Spinal cord (tissue), 10 donors: ENCODE measurements at places on chromosomes 12 and 14.

GRCh38 chr12:23423097-23423687 lies 526.3 kb downstream of the SOX5 start:
- DNase-seq, result no peak
- H3K27me3 ChIP-seq, result no peaks in the 10 kb centered on the region
- H3K4me1 ChIP-seq, result no peaks in the 10 kb centered on the region
- H3K4me3 ChIP-seq, result no peak overlapping the region

- DNase-seq, result no peak
- H3K4me1 ChIP-seq, result peaks cover 6% of the 10 kb centered on the region
- H3K27ac ChIP-seq, result no peak overlapping the region
- no peaks in the 10 kb centered on the region for H3K27me3 ChIP-seq
Observed at GRCh38 chr12:131959641-131960589, 10.2 kb downstream of the EP400 start.

GRCh38 chr12:46154221-46154985 lies 114.4 kb downstream of the SLC38A1 start:
- H3K27ac ChIP-seq, result no peak overlapping the region
- H3K4me1 ChIP-seq, result no peaks in the 10 kb centered on the region
- H3K36me3 ChIP-seq, result no peaks in the 10 kb centered on the region
- DNase-seq, result no peak

GRCh38 chr14:82805892-82806825 lies 1272.5 kb upstream of the SEL1L start:
- H3K27ac ChIP-seq, result no peak overlapping the region
- H3K4me3 ChIP-seq, result no peak overlapping the region
- H3K36me3 ChIP-seq, result no peaks in the 10 kb centered on the region
- H3K4me1 ChIP-seq, result no peaks in the 10 kb centered on the region

- DNase-seq, result no peak
- no peaks in the 10 kb centered on the region for H3K4me1 ChIP-seq
- no peaks in the 10 kb centered on the region for H3K36me3 ChIP-seq
- no peaks in the 10 kb centered on the region for H3K27me3 ChIP-seq
- no peak overlapping the region for H3K27ac ChIP-seq
Observed at GRCh38 chr12:66638666-66639065, 40.2 kb downstream of the GRIP1 start.

- H3K4me1 ChIP-seq, result peaks cover 53% of the 10 kb centered on the region
- H3K4me3 ChIP-seq, result no peak overlapping the region
- H3K36me3 ChIP-seq, result peaks cover 65% of the 10 kb centered on the region
- H3K27me3 ChIP-seq, result no peaks in the 10 kb centered on the region
Observed at GRCh38 chr12:132544498-132544897, 54.5 kb downstream of the FBRSL1 start.

DNA sequence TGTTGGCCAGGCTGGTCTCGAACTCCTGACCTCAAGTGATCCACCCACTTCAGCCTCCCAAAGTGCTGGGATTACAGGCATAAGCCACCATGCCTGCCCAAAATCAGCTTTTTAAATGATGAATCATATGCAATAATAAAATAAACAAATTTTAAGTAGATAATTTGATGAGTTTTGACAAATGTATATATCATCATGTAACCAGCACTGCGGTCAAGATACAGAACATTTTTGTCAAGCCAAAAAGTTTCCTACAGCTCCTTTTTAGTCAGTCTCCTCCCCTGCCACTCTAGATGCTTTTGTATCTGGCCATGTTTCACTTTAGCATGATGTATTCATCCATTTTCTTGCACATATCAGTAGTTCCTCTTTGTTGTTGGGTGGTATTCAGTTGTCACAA lies 17.2 kb downstream of the FRMD6 start:
- no peaks in the 10 kb centered on the region for H3K27me3 ChIP-seq
- no peak overlapping the region for H3K4me3 ChIP-seq
- H3K4me1 ChIP-seq, result no peaks in the 10 kb centered on the region
- DNase-seq, result no peak

DNA sequence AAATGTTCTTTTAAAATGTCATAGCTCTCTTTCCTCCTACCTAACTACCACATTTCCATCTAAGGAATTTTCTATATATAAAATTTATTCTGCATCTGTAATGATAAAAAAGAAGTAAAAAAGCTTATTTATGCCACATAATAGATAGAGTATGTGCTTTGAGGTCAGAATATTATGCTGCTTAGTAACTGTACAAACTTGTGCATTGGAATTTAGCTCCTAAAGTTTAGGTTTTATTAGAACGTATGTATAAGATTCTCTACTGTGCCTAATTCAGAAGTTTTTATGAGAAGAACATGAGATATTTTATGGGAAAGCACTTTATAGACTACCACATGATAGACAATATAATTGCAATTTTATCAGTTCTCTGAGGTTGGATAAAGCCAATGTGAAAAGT lies 384.6 kb downstream of the SLC16A7 start:
- no peaks in the 10 kb centered on the region for H3K4me1 ChIP-seq
- no peaks in the 10 kb centered on the region for H3K27me3 ChIP-seq
- H3K27ac ChIP-seq, result no peak overlapping the region
- H3K36me3 ChIP-seq, result no peaks in the 10 kb centered on the region

DNA sequence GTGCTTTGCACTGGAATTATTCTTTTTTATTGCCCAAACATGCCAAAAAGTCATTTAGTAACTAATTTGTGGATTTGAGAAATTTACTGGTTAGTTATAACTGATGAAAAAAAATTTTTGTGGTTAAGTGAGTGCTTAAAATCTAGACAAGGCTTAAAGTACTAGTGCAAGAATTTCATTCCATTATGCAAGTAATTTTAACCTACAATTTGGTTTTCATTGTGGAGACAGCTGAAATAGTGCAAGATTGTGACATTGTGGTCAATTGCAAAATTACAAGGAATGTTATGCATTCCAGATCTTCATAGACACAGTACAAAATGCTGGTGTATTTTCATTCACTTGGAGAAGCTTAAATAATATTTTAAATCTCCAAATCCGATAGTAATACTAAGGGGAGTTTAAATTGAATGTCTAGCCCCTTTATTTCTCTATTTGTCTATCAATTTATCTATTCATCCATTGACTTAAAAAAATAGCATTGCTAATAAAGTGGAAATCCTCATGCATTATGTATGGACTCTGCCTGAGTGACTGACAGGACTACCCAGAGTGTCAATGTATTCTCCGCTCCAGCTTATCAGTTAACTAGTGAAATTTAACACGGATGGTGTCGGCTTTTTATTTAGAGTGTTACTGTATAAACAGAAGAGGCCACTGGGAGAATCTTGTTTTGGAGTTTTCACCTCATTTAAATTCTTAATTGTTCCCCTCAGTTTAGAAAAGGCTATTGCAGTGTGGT lies 125.9 kb downstream of the ALX1 start:
- H3K36me3 ChIP-seq, result no peaks in the 10 kb centered on the region
- no peaks in the 10 kb centered on the region for H3K4me1 ChIP-seq
- no peak overlapping the region for H3K4me3 ChIP-seq
- DNase-seq, result no peak
- no peak overlapping the region for H3K27ac ChIP-seq
- no peaks in the 10 kb centered on the region for H3K27me3 ChIP-seq

DNA sequence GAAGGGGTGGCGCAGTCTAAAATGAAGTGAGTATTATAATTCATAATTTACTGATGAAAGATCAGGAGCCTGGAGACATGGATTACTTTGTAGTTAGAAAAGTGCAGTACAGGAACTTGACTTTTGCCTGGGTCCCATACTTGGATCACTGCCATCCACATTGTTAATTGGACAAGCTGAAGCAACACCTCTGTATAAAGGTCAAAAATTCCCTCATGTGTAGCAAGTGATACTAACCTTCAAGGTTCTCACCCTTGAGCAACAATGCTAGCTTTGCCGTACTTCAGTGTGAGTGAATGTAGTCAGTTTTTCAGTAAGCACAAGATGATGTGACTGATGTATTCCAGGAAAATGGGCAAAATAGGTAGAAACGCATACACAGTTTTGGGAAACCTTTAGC lies 44.6 kb upstream of the PLBD1 start:
- H3K27ac ChIP-seq, result no peak overlapping the region
- H3K4me1 ChIP-seq, result no peaks in the 10 kb centered on the region
- no peaks in the 10 kb centered on the region for H3K27me3 ChIP-seq
- DNase-seq, result no peak
- H3K36me3 ChIP-seq, result no peaks in the 10 kb centered on the region
- no peak overlapping the region for H3K4me3 ChIP-seq

DNA sequence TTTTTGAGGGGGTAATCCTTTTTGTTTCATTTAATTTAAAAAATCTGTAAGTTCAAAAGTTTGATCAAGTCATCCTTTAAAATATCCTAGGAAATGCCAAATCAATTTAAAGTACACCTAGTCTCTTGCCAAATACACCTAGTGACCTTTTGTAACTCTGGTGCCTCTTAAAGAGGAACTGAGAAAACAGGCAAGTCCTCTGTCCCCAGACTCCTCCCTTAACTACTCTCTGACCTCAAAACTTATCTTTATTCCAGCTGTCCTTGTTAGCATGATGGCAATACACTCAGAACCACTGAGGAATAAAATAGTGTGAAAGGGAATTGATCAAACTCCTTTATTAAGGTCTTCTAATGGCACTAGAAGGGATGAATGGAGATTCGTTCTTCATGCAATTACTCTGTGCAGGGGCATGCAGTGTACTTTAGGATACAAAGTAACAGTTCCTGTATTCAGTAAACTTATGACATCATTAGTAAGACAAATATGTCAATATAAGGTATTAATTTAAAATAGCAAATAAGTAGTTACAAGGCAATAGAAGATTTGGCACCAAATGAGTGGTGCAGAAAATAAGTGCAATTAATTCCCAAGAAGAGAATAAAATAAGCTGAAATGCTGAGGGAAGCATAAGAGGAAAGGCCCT lies 3.3 kb downstream of the FAR2 start:
- DNase-seq, result no peak
- no peak overlapping the region for H3K27ac ChIP-seq
- H3K36me3 ChIP-seq, result no peaks in the 10 kb centered on the region
- H3K27me3 ChIP-seq, result peaks cover 9% of the 10 kb centered on the region
- no peak overlapping the region for H3K4me3 ChIP-seq
- H3K4me1 ChIP-seq, result peaks cover 19% of the 10 kb centered on the region

DNA sequence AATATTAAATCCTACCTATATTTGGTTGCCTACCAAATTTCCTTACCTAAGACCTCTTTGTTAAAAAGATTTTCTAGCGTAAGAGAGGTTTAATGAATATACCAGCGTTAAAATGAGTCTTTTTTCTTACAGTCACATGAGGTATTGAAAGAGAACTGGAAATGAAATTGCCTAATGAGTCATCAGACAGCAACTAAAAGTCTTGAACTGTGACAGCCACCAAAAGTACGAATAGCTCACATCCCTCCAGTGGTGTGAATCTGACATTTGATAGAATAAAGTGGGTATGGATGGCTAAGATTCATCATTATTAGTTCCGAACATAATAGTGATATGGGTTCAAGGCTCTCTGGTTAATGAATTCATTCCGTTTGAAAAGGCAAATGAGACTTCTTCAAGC lies 1297.3 kb downstream of the AACS start:
- no peak overlapping the region for H3K27ac ChIP-seq
- no peak for DNase-seq
- H3K36me3 ChIP-seq, result no peaks in the 10 kb centered on the region
- H3K4me1 ChIP-seq, result no peaks in the 10 kb centered on the region
- H3K4me3 ChIP-seq, result no peak overlapping the region

DNA sequence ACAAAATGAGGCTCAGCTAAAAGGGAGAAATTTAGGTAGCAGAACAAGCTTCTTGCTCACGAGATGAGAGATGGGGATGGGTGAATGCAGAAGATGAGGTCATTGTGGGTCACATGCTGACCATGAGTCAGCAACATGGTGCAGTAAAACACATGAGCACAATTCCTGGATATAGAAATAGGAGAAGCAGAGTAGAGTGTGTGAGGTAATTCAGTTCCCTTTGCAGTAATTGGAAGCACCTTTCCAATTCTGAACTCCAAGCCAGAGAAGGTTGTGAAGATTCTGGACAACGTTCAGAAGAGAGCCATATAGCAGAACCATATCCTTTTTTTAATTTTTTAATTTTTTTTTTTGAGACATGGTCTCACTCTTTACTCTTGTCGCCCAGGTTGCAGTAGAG lies 62.0 kb upstream of the LMNTD1 start:
- H3K27ac ChIP-seq, result no peak overlapping the region
- no peak for DNase-seq
- H3K4me3 ChIP-seq, result no peak overlapping the region

GRCh38 chr12:46831335-46832129 lies 5.7 kb upstream of the SLC38A4 start:
- H3K27ac ChIP-seq, result no peak overlapping the region
- peaks cover 17% of the 10 kb centered on the region for H3K4me1 ChIP-seq
- H3K27me3 ChIP-seq, result peaks cover 52% of the 10 kb centered on the region
- H3K4me3 ChIP-seq, result peak overlapping the region; percentile 19
- no peak for DNase-seq
- no peaks in the 10 kb centered on the region for H3K36me3 ChIP-seq
